Suprapubic skin (tissue), 4 donors: ENCODE measurements at places on chromosomes 6 and 20. TPM values are rescaled to one million over a fixed set of nuclear protein-coding genes. Genes with fewer than 3 reads are reported as not detected.

Gene LCA5
- 0.95 TPM for total RNA-seq

Gene GMEB2
- 15.5 TPM for total RNA-seq

Gene VGLL2
- total RNA-seq = not detected

Gene ALDH8A1
- total RNA-seq = not detected

Gene PACSIN1
- 0.40 TPM for total RNA-seq

Gene FAM209B
- not detected for total RNA-seq

Gene AK9
- 6.2 TPM for total RNA-seq
